ENCODE measurements at places on chromosomes 4 and X.

GRCh38 chrX:155577682-155578081, 35.1 kb downstream of the TMLHE start:
- DNase-seq: no peak

GRCh38 chrX:151825007-151825406, 87.7 kb upstream of the MAGEA4 start:
- DNase-seq: no peak

- DNase-seq: no peak
These were observed 63.3 kb downstream of the DOCK11 start for GRCh38 chrX:118558926-118559325.

- DNase-seq: no peak
These were observed 1073.7 kb downstream of the PCDH7 start for GRCh38 chr4:31793907-31794306.

DNA sequence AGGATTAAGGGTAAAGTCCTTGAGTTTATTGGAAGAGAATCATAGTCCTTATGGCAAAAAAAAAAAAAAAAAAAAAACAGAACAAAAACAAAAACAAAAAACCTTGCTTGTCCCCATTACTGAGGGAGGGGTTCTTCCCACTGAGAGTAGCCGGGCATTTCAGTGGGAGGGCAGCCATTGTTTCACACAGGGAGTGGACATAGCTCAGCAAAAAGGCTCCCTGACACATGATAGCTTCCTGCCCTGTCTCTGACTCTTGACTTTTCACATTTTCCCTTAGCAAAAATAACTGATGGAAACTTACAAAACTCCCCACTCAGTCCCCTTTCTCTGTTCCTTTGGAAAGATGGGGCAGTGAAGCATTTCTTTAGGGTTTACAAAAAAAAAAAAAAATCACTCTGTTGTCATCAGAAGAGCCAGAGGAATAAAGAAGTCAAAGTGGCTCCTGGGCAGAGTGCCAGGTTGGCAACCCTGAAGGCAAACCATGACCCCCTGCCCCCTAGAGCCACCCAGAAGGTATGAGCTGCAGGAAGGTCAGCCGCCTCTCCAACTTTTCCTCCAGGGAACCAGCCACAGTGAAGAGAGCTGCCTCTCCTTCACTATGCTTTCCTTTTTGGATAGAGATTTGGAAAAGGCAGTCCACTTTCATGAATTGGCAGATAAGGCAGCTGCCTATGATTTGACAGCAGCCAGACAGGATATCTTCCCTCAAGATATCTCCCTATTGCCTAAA, 170.6 kb downstream of the KDR start:
- DNase-seq: peak; percentile 56

DNA sequence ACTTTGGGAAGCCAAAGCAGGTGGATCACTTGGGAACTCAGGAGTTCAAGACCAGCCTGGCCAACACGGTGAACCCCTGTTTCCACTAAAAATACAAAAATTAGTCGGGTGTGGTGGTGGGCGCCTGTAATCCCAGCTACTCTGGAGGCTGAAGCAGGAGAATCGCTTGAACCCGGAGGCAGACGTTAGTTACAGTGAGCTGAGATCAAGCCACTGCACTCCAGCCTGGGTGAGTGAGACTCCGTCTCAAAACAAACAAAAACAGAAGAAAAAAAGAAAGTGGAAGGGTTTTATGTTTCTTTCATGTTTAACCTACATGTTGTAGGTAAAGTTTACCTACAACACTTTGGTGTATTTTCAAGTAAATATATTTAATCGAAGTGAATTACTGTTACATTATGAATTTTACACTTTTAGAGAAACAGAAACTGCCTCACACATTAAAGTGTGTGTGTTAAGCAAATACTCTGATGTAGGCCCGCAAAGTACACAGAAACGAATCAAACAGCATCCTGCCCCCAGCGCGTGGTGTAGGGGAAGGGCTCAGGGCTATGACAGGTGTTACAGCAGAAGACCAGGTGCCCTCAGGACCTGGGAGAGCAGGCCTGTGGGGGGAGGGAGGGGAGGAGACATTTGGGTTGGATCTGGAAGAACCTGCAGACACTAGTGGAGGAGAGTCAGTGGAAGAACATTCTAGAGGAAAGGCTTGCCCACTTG, 39.0 kb downstream of the PTTG2 start:
- no peak for DNase-seq

DNA sequence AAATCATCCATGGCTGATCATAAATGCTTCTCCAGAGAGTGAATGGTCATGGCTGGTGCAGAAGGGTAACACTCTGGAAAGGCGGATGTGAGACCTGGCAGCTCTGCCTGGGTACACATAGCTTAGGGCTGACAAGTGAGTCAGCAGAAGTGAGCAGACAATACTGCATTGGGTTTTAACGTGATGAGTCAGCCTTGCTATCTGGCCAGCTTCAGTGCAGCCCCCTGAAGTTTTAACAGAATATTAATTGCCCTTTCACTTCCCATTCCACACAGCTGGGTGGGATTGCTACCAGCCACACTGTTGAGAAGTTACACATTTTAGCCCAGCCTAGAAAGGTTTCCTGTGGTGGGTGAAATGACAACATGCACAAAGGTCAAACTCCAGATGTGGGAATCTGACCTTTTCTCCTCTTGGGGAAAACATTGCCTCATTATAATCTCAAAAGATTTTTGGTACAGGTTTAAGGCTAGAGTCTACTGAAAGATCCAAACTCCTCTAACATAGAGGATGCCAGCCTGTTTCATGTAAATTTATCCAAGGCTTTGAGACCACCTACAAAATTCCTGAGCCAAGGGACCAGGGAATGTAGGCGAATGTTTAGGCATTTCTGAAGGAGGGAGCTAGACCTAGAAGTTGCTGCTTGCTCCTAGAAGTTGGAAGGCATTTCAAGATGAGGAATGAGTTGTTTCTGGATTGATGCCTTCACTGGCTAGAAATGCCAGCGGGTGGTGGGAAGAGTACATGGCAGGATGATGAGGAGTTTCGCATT, 230.3 kb upstream of the PGRMC2 start:
- DNase-seq: peak; percentile 90

DNA sequence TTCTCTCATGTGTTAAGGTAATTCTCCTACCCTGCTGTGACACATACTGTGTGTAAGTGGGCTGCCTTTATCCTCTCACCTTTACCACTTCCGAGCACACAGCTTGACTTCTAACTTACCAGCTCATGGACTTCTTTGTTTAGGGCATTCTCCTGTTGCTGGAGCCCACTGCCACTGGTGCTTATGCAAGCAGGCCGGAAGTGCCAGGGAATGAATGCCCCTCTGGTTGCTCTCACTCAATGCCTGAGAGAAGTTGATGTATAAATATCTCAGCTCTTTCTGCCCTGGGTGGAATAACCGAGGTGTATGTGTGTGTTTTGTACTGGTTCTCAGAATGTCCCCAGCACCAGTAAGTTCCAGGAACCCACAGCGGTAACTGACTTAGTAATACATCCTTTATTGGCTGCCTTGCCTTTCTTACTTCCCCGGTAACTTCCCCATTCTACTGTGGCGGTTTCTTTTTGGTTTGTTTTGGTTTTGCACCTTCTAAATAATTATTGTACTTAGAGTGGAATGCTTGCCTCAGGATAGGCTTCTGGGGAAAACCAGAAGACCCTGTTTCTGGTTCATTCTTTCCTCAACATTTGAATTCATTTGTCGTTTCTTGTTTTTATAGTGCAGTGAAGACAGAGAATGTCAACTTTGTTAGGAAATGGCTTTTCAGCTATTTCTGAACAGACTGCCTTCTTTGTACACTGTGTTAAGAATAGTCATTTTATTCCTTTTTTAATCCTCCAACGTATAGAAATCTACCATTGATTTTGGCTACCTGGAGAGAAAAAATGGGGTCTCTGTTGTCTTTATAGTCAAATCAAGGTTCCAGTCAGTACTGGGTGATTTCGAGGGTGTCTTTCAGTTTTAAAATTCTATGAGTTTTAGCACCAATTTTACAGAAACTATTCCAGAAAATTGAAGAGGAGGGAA, 45.4 kb downstream of the CXorf58 start:
- no peak for DNase-seq

GRCh38 chrX:53421125-53421524, 1.3 kb downstream of the SMC1A start:
- DNase-seq: peak; percentile 7

DNA sequence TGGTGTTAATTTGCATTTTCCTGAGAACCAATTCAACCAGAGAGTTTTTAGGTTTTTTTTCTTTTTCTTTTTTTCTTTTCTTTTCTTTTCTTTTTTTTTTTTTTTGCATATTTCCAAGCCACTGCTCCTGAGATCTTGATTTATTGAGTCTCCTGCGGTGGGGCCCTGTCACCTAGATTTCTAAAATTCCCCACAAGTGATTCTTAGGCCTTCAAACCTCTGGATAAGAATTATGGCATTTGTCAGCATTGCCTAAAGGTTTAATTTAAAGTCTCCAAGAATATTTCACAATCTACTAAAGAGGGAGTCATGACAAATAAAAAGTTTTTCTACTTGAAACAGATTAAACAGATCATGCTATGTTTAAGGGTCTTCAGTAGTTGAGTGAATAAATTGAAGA, 84.9 kb downstream of the GAB1 start:
- DNase-seq: peak; percentile 73

DNA sequence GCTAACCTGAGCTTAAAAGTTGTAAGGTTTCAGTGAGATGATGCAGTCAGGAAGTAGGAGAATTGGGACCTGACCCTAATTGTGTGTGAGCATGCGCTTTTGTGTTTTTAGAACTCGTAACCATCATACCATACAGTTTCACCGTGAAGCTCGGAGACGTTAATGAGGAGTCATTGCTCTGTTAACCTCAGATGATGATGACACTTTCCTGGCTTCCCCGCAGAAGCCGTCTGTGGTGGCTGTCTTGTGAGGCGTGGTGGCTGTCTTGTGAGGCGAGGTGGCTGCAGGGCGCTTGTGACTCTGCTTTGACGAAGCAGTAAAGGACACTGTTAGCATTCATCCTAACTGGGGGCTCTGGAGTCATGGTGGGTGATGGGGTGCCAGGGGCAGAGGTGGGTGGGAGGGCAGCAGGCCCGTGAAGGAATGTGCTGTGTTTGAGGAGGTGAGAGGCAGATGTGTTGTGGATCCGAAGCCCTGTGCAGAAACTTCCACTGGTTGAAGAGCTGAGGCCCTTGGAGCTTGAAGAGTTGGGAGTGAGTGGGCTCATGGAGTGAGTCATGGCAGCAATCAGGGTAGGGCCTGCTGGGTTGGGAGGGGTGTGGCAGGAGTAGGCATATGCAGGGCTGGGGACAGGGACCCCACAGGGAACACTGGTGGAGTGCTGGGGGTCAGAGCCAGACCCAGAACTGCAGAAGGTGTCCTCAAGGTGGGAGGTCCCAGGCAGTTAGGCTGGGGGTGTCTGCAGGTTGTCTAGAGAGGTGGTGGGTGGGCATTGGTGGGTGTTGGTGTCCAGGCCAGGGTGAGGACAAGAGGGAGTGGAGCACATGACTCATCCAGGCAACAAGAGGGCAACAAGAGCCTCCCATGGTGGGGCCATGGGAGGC, 57.4 kb downstream of the NSD2 start:
- peak; percentile 16 for DNase-seq

GRCh38 chr4:86058621-86059020, 301.2 kb downstream of the MAPK10 start:
- no peak for DNase-seq

DNA sequence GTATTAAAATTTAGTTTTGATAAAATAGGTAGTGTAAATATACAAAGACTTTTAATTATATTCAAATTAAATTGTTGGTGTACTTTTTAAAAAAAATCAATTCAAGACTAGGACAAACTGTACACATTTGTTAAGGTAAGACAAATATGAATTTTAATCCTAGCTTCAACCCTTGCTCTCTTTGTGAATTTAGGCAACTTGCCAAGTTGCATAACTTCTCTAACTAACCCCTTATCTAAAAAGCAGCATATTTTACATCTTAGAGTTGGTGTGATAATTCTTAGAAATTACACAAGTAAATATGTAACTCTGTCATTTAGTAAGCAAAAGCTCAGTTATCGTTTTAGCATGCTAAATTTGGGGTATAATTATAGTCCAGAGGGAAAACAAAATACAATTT, 78.1 kb upstream of the FSTL5 start:
- DNase-seq: no peak

- peak; percentile 79 for DNase-seq
These were observed 9.6 kb upstream of the DLG3 start for GRCh38 chrX:70434914-70435586.

- peak; percentile 18 for DNase-seq
These were observed 22.1 kb downstream of the UBE2K start for GRCh38 chr4:39719804-39720580.

GRCh38 chrX:135425026-135425965, 3.6 kb downstream of the SMIM10L2A start:
- no peak for DNase-seq

- peak; percentile 30 for DNase-seq
These were observed 204.5 kb downstream of the SLC7A11 start for GRCh38 chr4:138037696-138038095.

DNA sequence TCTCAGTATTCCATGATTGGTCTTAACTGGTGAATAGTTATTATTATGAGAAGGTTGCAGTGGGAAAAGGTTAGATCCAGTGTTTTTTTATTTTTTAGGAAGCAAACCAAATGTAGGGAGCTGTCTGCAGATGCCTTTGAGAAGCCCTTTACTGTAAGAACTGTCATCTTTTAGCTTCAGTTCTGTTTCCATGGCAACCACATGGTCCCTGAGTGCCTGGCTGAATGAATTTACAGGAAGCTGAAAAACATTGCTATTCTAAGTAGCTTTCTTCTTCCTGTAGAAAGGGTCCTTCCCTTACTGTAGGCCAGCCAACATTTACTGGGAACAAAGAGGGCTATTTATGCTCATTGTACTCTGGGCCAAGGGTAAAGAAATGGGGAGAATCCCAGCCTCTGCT, 103.3 kb downstream of the DCLK2 start:
- DNase-seq: peak; percentile 52

DNA sequence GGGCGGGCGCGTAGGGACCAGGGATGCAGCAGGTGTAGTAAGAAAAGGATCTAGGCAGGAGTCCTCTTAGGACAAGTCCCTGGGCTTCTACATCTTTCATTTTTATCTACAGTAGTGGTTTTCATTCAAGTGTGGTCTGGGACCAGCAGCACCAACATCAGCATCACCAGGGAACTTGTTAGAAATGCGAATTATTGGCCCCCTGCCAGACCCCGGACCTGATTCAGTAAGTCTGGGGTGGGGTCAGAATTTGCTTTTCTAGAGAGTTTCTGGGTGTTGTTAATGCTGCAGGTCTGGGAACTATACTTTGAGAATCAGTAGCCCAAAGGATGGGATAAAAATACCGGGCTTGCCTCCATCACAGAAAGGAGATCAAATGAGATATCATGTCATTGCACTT, 1.3 kb upstream of the PCYT1B start:
- no peak for DNase-seq
